ENCODE measurements at places on chromosomes 1 and 21.

- DNase-seq: no peak
These were observed 37.9 kb upstream of the CCDC27 start for GRCh38 chr1:3714284-3714741.

GRCh38 chr1:5751833-5752745 lies 240.1 kb downstream of the NPHP4 start:
- no peak for DNase-seq

GRCh38 chr1:241637604-241638003 lies 2.6 kb downstream of the CHML start:
- DNase-seq: no peak

DNA sequence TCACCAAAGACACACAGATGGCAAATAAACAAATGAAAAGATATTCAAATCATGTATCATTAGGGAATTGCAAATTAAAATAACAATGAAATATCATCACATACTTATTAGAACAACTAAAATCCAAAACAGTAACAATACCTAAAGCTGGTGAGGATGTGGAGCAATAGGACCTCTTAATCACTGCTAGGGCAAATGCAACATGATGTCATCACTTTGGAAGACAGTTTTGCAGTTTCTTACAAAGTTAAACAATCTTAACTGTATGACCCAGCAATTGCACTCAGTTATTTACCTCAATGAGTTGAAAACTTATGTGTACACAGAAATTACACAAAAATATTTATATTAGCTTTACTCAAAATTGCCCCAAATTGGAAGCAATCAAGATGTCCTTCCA lies 47.3 kb downstream of the SELENOF start:
- DNase-seq: no peak

- DNase-seq: no peak
These were observed 308.7 kb downstream of the TTLL7 start for GRCh38 chr1:83689921-83690868.

- DNase-seq: no peak
These were observed 116.8 kb downstream of the KCNH1 start for GRCh38 chr1:211017075-211017718.

- DNase-seq: no peak
These were observed 55.1 kb downstream of the PTGER3 start for GRCh38 chr1:70992521-70992920.

DNA sequence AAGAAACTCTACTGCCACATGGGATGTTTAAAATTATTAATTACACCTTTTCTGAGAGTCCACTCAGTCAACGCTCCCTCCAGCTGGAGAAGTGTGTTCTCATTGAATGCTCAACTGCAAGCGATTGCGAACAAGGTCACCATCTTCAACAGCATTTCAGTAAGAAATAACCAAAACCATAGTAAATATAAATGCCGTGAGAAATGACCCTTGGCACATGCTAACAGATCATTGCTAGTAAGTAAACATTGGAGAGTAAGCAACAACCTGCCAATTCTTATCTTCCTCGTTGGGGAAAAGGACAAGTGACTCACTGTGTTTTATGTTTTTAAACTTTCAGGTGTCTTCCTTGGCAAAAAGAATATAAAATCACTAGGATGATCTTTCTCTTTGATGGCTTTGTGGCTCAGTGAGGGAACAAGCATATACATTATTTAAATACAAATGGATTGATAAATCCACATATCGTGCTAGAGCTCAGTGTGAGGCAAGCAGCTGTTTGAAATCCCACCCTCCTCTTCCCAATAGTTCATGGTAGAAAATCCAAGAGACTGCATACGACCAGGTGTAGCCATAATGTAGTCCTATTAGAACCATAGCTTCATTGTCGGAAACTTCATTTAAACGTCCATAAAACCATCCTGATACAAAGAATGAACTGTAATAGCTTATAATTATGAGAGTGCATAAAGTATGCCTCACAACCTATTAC lies 214.6 kb downstream of the GRIK1 start:
- DNase-seq: no peak

- DNase-seq: no peak
These were observed 2.2 kb downstream of the GBP5 start for GRCh38 chr1:89270423-89270822.

DNA sequence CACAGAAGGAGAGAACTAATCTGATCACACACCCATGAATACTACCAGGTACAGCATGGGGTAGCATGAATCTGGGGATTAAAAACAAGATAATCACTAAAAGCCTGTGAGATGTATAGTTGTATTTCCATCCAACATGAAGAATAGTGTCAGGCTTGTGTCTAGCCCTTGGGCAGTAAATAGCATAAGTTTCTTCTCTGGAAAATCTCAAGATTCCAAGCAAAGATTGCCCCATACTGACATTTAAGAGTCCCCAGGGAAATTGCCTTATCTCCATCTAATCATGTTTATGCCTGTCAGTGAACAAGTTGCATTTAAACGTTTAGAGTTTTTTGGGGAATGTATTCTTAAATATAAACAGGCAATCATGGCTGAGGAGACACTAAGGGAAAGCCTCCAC lies 109.2 kb upstream of the SERTAD4 start:
- no peak for DNase-seq

GRCh38 chr1:74771913-74772515 lies 39.1 kb downstream of the TYW3 start:
- no peak for DNase-seq

GRCh38 chr1:59757197-59757747 lies 57.5 kb upstream of the HOOK1 start:
- no peak for DNase-seq

- DNase-seq: no peak
These were observed 1260.1 kb upstream of the ADGRL2 start for GRCh38 chr1:80540596-80540995.

DNA sequence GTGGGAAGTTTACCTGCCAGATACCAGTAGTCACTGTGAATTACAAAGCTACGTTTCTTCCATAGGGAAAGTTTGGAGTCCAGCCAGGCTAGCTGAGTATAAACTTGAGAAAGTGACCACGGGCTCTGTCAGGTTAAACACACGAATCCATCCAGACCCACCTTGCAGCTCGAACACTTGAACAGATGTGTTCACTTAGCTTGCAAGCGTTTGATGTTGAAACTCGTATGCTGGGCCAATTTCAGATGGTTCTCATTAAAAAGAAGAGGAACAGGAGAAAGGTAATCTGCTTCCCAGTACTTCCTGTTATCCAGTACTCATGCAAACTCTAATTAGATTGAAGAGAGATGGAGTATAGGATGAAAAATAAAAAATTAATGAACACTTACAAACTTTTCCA lies 636.4 kb downstream of the SMYD3 start:
- no peak for DNase-seq
